ENCODE measurements at places on chromosomes 11 and 22.

GRCh38 chr11:91608677-91609076 lies 615.9 kb upstream of the FAT3 start:
- DNase-seq, result no peak

DNA sequence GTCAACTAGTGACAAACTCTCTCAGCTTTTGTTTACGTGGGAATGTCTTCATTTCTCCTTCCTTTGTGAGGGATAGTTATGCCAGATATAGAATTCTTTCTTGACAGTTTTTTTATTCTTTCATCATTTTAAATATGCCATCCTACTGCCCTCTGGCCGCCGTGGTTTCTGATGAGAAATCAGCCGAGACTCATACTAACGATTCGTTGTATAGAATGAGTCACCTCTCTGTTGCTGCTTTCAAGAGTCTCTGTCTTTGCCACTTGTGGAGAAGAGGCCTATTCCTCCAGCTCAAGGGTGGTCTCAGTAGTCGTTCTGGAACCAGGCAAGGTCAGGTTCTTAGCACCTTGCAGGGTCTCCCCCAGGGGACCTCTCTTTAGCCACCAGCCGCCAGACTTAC lies 8.0 kb downstream of the MYO7A start:
- no peak for DNase-seq

DNA sequence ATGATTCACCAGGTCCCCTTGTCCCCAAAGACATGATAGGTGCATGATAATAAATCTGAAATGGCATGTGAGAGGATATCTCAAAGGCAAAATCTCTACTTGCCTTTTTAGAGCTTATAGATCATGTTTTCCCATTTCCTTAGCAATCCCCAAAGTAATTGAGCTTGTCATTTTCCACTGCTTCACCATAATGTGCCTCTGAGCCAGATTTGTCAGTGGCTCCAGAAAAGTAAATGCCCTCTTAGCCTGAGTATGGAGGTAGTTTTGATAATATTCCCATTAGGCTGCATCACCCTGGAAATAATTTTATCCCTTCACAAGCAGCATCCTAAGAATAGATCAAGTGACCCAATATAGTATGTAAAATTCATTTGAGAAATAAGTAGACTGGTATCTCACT lies 36.7 kb upstream of the ADSL start:
- no peak for DNase-seq

- DNase-seq, result no peak
These were observed 54.6 kb downstream of the IGLL1 start for GRCh38 chr22:23525510-23525909.

DNA sequence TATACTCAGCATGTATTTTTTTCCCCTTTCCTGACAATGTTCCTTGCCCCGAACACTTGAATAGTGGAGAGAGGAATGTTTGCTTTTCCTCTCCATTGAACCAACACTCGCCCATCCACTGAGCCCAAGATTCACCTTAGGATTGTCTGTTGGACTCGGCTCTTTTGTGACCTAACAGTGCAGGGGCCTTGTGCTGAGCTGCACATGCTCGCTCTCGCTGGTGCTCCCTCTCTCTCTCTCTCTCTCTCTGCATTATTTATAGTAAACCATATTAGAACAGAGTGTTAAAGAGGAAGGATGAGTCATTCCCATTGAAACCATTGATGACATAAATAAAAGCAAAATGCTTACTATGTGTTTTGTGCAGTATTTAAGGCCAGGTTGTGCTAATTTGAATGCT lies 20.7 kb downstream of the ZBTB16 start:
- DNase-seq, result no peak

All from globus pallidus (tissue), 1 donor.